Progenitor cell of endocrine pancreas (in vitro differentiated cells): ENCODE measurements at places on chromosomes 2 and 18. TPM values are rescaled to one million over a fixed set of nuclear protein-coding genes. Genes with fewer than 3 reads are reported as not detected.

- no peaks in the 10 kb centered on the region for H3K27me3 ChIP-seq
- H3K36me3 ChIP-seq = peaks cover 11% of the 10 kb centered on the region
- no peak overlapping the region for H3K4me3 ChIP-seq
- H3K27ac ChIP-seq = no peak overlapping the region
These were observed 6.8 kb downstream of the TMEM87B start for GRCh38 chr2:112061840-112062239.

GRCh38 chr18:45660746-45661145 is 45.5 kb downstream of the SLC14A2 start:
- no peaks in the 10 kb centered on the region for H3K36me3 ChIP-seq
- peaks cover 2% of the 10 kb centered on the region for H3K4me1 ChIP-seq
- no peak overlapping the region for H3K27ac ChIP-seq

DNA sequence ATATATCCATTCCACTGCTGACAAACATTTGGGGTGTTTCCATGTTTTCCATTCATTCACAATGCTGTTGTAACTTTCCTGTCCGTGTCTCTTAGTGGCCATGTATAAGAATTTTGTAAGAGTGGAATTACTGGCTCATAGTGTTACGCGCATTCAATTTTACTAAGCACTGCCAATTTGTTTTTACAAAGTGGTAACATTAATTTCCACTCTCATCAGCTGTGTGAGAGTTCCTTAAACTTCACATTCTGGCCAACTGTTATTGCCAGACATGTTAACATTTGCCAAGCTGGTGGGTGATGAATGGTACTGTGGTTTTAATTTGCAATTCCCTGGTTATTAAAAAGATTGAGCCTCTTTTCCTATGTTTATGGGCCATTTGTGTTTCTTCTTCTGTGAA is 134.2 kb downstream of the DTNB start:
- no peak overlapping the region for H3K4me3 ChIP-seq
- DNase-seq = no peak
- H3K27ac ChIP-seq = no peak overlapping the region
- no peaks in the 10 kb centered on the region for H3K27me3 ChIP-seq

DNA sequence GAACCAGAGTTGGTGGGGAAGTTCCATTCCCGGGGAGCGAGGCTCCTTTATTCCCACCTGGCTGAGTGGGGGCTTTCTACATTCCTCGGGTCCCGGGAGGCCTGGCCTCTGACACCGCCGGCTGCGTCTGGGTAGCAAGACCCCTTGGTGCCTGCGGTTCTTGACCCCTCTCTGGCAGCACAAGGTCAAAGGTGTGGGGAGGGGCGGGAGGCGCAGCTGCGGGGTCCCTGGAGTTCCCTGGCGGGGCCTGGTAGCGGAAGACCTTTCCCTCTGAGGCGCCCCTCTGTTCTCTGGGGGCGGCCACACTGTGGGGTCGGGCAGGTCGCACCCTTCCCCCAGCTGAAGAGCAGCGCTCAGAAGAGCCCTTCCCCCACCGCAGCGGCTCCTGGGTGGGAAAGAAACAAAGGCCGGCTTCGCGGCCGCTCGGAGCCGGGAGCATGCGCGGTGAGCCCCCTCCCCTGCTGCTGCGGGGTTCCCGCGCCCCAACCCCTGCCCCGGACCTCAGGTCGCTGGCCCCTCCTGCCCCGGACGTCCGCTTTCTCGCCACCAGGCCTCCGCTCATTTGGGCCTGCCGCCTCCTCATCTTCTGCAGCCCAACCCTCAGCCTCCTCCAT is 146.3 kb downstream of the ANKRD44 start:
- H3K4me3 ChIP-seq = peak overlapping the region; percentile 58
- H3K4me1 ChIP-seq = peaks cover 5% of the 10 kb centered on the region
- peak overlapping the region; percentile 83 for H3K27ac ChIP-seq
- no peaks in the 10 kb centered on the region for H3K27me3 ChIP-seq
- H3K36me3 ChIP-seq = no peaks in the 10 kb centered on the region
- DNase-seq = peak; percentile 27

- H3K36me3 ChIP-seq = no peaks in the 10 kb centered on the region
- H3K4me3 ChIP-seq = peak overlapping the region; percentile 80
- peaks cover 37% of the 10 kb centered on the region for H3K4me1 ChIP-seq
These were observed 501 bp downstream of the LPIN1 start for GRCh38 chr2:11746807-11747459.

DNA sequence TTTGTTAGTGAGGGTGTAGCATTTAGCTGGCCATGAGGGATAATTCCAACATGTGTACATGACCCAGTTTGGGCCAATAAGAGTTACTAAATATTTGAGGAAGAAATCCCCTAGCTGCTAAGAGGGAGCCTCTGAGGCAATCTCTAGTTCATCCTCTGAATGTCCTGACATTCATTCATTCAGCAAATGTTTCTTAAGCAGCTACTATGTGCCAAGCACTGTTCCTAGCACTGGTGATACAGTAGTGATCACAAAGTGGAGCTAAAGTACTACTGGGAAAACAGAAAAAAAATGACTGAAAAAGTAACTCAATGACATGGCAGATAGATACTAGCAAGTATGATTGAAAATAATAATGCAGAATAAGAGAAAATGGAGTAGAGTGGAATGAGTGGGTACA is 79.8 kb upstream of the PID1 start:
- no peaks in the 10 kb centered on the region for H3K4me1 ChIP-seq
- peaks cover 3% of the 10 kb centered on the region for H3K27me3 ChIP-seq
- H3K36me3 ChIP-seq = no peaks in the 10 kb centered on the region
- no peak overlapping the region for H3K4me3 ChIP-seq
- no peak overlapping the region for H3K27ac ChIP-seq

GRCh38 chr2:223647258-223647952 is 45.2 kb upstream of the SCG2 start:
- peaks cover 6% of the 10 kb centered on the region for H3K27me3 ChIP-seq
- no peak for DNase-seq
- H3K27ac ChIP-seq = no peak overlapping the region
- no peaks in the 10 kb centered on the region for H3K4me1 ChIP-seq
- no peak overlapping the region for H3K4me3 ChIP-seq

- DNase-seq = no peak
- H3K4me1 ChIP-seq = peaks cover 5% of the 10 kb centered on the region
- no peak overlapping the region for H3K4me3 ChIP-seq
- H3K27ac ChIP-seq = no peak overlapping the region
- H3K36me3 ChIP-seq = peaks cover 35% of the 10 kb centered on the region
These were observed 12.8 kb downstream of the MTA3 start for GRCh38 chr2:42581257-42581656.

GRCh38 chr18:56067214-56067894 is 479.4 kb upstream of the TCF4 start:
- no peak overlapping the region for H3K4me3 ChIP-seq
- peaks cover 2% of the 10 kb centered on the region for H3K36me3 ChIP-seq
- H3K27me3 ChIP-seq = no peaks in the 10 kb centered on the region
- no peak for DNase-seq

GRCh38 chr2:160538559-160539355 is 45.1 kb upstream of the RBMS1 start:
- no peak overlapping the region for H3K4me3 ChIP-seq
- H3K27ac ChIP-seq = no peak overlapping the region
- H3K36me3 ChIP-seq = no peaks in the 10 kb centered on the region
- DNase-seq = no peak

GRCh38 chr2:216315802-216316603 is 56.3 kb downstream of the MARCHF4 start:
- no peak overlapping the region for H3K27ac ChIP-seq
- H3K4me3 ChIP-seq = no peak overlapping the region
- H3K27me3 ChIP-seq = peaks cover 41% of the 10 kb centered on the region
- H3K36me3 ChIP-seq = no peaks in the 10 kb centered on the region
- no peak for DNase-seq
- peaks cover 3% of the 10 kb centered on the region for H3K4me1 ChIP-seq

DNA sequence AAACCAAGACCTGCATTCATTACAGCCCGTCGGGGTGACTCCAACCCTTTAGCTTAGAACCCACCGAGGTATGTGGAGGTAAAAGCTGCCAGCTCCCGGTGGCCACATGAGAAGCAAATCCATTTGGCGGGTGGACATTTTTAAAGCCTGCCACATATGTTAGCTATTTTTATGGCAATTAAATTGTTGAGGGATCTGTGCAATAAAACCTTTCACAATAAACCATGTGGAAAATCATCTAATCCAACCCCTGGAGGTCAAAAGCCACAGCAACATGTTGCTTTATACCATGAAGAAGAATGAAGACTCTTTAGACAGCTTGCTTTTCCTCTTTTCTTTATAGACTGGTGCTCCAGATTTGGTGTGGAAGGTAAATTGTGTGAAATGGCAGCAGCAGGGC is 176.3 kb downstream of the AGPS start:
- no peaks in the 10 kb centered on the region for H3K27me3 ChIP-seq
- H3K27ac ChIP-seq = no peak overlapping the region
- H3K4me3 ChIP-seq = no peak overlapping the region

DNA sequence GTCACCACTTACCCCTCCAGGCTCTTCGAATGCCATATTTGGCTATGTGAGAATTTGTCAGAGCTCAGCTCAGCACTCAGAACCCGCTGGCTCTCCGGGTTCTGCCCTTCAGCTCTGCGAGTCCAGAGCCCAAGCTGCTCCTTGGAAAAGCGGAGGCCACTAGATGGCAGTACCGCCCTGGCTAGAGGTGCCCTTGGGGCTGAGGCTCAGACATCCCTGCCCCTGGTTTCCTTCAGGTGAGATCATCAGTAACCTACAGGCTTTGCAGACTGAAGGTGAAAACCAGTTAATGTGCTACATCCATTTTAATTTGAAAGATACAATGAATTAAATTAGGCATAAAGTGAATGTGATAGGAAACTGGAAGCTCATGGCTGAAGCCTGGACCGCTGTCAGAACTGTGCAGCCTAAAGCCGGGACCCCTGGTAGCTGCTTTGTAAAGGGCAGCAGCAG is 285.6 kb downstream of the AGAP1 start:
- H3K27me3 ChIP-seq = no peaks in the 10 kb centered on the region
- H3K4me1 ChIP-seq = no peaks in the 10 kb centered on the region
- H3K36me3 ChIP-seq = peaks cover 3% of the 10 kb centered on the region
- DNase-seq = peak; percentile 71
- H3K4me3 ChIP-seq = no peak overlapping the region

- H3K27me3 ChIP-seq = no peaks in the 10 kb centered on the region
- H3K4me1 ChIP-seq = peaks cover 7% of the 10 kb centered on the region
- no peaks in the 10 kb centered on the region for H3K36me3 ChIP-seq
- H3K4me3 ChIP-seq = no peak overlapping the region
- no peak for DNase-seq
These were observed 36.8 kb downstream of the HRH4 start for GRCh38 chr18:24497031-24497754.

- no peak overlapping the region for H3K27ac ChIP-seq
- H3K4me1 ChIP-seq = no peaks in the 10 kb centered on the region
- H3K4me3 ChIP-seq = no peak overlapping the region
These were observed 79.9 kb downstream of the SH3RF3 start for GRCh38 chr2:109208951-109209335.

The OR6B3 gene
- total RNA-seq = not detected in 2 replicates

The FHOD3 gene
- total RNA-seq = 1.6 and 2.6 TPM in 2 replicates

The SETBP1 gene
- 30.8 and 32.2 TPM in 2 replicates for total RNA-seq

The RBFA gene
- total RNA-seq = 34.2 and 34.3 TPM in 2 replicates

The SCN2A gene
- 0.86 and 1.0 TPM in 2 replicates for total RNA-seq

The GPAT2 gene
- not detected in 2 replicates for total RNA-seq

The RIT2 gene
- total RNA-seq = not detected in 2 replicates

The DSC3 gene
- 1.2 TPM in 2 replicates for total RNA-seq
